ENCODE measurements at places on chromosomes 3 and 15.

DNA sequence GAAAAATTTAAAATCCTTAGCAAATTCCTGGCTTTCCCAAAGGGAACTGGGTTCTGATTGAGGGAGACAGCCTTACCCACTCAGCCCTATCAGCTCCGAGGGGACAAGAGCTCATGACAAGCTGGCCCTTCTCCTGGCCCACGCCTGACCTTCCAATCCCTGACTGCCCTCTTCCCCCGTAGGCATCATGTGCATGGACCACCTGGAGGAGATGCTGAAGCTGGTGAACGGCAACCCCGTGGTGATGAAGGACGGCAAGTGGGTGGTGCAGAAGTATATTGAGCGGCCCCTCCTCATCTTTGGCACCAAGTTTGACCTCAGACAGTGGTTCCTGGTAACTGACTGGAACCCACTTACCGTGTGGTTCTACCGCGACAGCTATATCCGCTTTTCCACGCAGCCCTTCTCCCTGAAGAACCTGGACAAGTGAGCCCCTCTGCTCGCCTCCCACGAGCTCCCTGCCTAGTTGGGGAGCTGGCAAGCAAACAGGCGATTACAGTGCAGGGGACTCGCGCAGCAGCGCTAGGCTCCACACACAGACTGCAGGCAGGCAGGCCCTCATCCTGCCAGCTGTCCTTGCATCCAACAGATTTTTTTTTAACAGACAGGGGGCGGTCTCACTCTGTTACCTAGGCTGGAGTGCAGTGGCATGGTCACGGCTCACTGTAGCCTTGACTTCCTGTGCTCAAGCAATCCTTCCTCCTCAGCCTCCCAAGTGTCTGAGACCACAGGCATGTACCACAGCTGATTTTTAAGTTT lies 16.8 kb downstream of the RPUSD3 start:
- peak; percentile 35 for DNase-seq

- no peak for DNase-seq
Measured at GRCh38 chr3:176119826-176120225, 1077.5 kb downstream of the TBL1XR1 start.

DNA sequence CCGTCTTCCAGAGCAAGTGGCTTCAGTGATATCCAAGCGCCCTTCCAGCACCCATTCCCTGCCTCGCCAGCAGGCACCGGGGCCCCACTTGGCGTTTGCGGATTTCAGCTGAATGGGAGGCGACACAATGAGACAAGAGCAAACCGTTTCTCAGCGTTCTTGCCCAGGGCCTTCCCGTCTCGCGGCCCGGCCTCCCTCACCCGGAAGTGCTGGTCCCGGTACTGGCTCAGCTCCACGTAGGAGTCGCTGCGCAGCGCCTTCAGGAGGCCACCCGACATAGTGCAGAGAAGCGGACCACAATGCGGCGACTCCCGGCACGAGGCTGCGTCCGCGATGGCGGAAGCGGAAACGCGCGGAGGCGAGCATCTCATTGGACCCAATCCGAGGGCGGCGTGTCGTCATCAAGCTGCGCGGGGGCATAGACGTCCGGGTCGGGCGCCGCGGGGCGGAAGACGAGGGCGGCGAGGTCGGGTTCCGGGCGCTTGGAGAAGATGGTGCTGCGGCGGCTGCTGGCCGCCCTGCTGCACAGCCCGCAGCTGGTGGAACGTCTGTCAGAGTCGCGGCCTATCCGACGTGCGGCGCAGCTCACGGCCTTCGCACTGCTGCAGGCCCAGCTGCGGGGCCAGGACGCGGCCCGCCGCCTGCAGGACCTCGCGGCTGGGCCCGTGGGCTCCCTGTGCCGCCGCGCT lies at the start of gene NCBP2:
Gene NCBP2, minus strand, starts transcription at position 303 of the 689 bp plus-strand sequence. Its CDS starts 25 bp downstream, at position 278.
- peak; percentile 99 for DNase-seq

DNA sequence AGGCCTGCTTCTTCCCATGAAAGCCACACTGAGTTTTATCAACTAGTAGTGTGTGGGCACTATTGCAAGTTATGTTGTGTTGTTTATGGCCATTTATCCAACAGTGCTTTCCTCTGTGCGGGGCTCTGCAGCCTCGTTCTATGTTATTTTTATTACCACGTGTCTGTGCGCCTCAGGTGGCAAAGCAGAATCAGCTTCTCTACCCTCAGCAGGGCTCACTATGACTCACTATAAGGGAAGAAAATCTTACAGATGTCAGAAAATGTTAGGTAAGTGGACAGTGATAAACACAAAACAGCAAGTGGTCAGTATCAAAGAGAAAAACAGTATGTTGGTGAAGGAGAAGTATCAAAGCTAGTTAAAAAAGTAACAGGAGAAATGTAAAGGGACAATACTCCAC lies 61.4 kb downstream of the MOBP start:
- DNase-seq, result no peak

DNA sequence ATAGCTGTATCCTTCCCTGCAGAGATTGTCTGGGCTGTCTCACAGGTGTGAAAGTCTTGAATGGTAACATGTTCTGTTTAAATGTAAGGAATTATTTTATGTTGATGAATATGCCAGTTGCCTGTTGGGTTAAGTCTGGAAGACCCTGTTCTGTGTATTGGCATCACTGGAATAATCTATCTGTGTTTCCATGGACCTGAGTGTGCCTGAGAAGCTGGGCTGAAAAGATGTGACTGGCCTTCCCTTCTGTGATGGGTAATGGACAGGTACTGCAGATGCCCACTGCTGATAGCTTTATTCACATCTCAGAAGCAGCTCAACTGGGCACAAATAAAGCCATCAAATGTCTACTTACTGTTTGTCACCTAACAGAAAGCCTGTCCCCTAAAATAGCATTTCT lies 196.3 kb downstream of the FNDC3B start:
- no peak for DNase-seq

DNA sequence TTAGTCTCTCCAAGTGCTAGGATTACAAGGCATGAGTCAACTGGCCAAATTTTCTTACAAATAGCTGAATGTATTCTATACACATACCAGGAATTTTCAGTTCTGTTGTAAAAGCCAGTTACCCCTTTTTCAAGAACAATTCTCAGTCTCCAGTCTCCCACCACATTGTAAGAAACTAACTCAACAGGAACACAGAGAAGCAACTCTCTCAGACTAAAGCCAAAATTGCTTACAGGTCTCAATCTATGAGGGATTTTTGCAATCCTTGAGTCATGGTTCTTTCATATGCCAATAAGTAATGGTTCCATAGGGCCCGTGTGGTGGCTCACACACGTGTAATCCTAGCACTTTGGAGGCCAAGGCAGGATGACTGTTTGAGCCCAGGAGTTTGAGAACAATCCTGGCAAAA lies 8.5 kb downstream of the IP6K2 start:
- DNase-seq, result no peak

DNA sequence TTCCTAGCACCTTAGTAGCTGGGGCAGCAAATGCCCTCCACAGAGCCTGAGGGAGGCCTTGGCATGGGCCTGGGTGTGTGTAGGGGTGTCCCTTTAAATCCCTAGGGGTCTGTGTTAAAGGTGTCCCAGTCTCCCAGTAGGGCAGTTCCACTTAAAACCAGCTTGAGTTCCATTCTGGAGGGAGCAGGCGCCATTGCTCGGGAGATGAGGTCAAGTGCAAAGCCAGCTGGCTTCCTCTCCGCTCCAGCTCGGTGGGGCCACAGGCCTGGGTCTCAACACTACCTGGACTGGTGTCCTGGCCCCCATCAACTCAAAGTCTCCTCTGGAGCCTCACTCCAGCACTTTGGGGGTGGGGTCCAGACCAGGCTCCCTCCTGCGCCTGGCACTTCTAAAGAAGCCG lies 25.2 kb downstream of the FEM1B start:
- DNase-seq, result no peak

- DNase-seq, result no peak
Measured at GRCh38 chr3:108125153-108125543, 34.3 kb upstream of the CD47 start.

DNA sequence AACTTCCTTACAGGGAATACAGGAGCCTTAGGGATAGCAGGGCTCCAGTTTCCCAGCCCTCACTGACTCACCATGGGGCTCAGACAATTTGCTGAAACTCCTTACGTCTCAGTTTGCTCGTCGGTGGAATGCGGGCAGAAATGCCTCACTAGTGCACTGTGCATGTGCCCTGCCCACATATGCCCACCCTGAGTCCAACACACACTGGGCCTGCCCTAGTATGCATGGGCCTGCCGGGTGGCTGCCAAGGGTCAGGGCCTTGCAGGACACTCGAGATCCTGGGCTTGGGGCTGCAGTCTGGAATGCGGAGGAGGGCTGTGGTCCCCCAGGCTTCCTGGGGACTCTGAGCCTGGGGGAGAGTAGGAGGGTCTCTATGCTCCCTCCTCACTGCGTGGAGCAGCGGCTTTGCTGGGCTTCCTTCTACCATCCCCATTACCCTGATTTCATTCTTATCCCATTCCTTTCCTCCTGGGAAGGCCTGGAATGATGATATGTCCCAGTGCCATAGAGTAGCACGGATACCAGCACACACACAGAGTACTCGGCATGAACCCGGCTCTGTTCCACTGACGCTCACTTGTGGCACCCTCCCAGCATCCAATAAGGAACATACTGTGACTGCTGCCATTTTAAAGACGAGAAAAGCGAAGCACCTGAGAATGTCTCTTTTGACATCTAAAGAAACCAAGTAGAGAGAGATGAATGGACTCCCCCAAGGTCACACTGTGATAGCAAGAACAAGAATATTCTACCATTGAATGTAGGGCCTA lies 124.2 kb downstream of the ASB7 start:
- no peak for DNase-seq

DNA sequence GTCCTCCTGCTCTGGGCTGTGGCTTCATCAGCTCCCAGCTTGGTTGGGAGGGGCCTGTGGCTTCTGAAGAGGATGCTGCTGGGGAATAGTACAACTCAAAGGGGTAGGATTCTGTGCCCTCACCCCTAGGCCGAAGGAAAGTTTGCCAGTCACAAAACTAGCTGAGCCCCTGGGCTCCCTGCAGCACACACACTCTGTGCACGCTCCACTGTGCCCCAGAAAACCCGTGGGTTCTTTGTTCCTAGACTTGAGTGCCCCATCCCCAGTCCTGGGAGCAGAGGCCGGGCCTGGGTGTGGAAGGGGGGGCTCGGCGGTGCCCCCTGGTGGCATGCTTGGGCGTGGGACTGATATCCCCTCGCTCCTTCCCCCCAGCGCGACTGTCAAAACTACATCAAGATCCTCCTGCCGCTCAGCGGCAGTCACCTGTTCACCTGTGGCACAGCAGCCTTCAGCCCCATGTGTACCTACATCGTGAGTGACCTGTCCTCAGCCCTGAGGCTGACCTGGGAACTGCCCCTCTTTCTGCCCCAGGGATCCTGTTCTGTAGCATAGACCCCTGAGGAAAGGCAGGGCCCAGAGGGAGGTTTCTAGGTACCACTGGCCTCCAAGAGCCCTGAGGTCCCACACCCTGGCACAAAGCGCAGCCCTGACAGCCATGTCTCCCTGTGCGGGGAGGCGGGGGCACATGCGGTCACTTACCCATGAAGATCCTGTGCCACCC lies 14.2 kb downstream of the CIB1 start:
- peak; percentile 31 for DNase-seq

GRCh38 chr15:76345583-76345879 lies 9.0 kb downstream of the ISL2 start:
- no peak for DNase-seq

DNA sequence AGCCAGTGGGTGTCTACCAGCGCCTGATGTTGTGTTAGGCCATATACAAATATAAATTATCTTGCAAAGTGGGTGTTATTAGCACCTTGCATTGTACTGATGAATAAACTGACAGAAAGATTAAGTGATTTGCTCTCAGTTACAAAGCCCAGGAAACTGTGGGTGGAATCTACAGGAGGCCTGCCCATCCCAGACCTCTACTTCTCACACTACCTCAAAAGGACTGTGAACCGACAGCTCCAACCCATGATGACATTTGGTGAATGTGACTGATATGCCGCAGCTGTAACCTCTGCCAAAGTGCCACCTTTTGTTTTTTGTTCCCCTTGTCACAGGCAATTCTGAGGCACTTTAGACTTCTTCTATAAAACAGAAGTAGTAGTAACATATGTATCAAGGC lies 43.7 kb upstream of the KCNMB2 start:
- DNase-seq, result no peak

DNA sequence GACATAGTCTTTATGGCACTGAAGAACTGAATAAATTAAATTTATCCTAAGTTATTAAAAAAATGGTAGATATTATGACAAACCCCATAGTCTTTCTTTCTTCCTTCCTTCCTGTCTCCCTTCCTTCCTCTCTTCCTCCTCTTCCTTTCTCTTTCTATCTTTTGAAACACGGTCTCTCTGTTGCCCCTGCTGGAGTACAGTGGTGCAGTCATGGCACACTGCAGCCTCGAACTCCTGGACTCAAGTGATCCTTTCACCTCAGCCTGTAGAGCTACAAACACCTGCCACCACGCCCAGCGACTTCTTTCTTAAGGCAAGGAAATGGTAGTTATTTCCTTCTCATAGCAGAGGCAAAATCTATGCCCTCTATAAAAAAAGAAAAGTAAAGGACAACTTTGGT lies 354.6 kb downstream of the GAP43 start:
- no peak for DNase-seq

- DNase-seq, result no peak
Measured at GRCh38 chr3:36459177-36459576, 78.9 kb downstream of the STAC start.

GRCh38 chr3:157156837-157157635 lies 2.9 kb downstream of the CCNL1 start:
- no peak for DNase-seq

DNA sequence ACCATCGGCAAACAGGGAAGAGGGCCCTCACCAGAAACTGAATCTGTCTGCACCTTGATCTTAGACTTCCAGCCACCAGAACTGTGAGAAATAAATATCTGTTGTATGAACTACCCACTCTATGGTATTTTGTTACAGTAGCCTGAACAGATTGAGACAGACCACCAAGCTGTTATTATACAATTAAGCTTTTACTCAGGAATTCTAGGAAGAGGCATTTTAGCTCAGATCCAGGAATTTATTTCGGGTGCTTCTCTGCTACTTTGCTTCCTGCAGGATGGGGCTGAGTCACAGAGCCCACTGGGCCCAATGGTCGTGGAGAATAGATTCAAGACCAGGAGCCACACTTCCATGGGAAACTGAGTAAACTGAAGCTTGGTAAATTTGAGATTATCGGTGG lies 145.5 kb upstream of the PFN2 start:
- DNase-seq, result no peak

DNA sequence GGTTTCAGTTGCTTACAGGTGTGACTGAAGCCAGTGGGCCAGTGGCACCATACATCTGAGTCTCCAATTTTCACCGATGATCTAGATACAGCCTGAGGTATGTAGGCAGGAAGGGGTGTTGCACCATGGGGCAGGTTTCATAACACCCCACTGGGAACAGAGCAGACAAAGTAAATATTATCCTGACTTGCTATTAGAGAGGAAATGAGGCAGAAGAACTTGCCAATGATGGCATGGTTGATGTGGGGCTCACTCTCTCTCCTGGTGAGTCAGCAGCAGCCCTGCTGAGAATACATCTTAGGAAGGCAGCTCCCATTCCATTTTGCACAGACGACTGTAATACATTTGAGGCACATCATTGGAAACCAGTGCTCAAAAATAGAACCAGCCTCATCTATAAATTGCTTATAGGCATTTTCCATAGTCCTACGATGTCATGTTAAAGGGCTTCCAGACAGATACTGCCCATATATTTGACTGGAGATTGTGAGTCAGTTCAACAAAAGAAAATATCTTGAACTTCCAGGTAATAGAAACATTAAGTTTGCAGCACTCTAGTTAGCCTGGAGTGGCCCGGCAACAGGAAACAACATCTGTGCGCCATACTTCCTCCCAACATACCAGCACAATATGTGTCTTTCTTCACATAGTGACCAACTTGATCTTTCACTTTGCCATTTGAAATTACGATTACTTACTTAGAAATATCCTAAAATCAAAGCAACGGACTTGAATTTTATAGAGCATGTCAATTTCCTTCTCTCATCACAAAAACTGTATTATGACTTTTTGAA lies 175.5 kb downstream of the NECTIN3 start:
- no peak for DNase-seq
